Activated CD8-positive, alpha-beta memory T cell treated with anti-CD3 and anti-CD28 coated beads, Interleukin-2, amount 10 ng/mL, durations not matched to agents 7 days and 5 days (primary cell): ENCODE measurements at places on chromosomes 2 and 18. TPM values are rescaled to one million over a fixed set of nuclear protein-coding genes. Genes with fewer than 3 reads are reported as not detected.

DNA sequence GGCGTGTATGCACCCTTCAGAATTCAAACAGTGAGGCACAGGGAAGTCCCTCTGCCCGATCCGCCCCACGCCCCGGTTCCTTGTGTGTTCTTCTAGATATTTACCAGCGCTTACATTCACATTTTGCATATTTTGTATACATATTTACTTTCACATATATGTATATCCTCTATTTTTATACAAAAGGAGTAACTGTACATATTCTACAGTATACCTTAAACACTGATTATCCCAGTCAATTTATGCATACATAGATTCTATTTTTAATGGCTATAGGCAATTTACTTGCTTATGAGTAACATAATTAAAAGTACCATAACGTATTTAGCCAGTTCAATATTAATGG is 307 bp upstream of the DUSP11 start:
- H3K27me3 ChIP-seq = no peaks in the 10 kb centered on the region
- peaks cover 20% of the 10 kb centered on the region for H3K36me3 ChIP-seq
- H3K4me1 ChIP-seq = peaks cover 23% of the 10 kb centered on the region

CLEC4F gene
- not detected for total RNA-seq

- no peaks in the 10 kb centered on the region for H3K36me3 ChIP-seq
- no peak overlapping the region for H3K27ac ChIP-seq
- no peak for DNase-seq
- H3K4me1 ChIP-seq = peaks cover 2% of the 10 kb centered on the region
- peaks cover 5% of the 10 kb centered on the region for H3K27me3 ChIP-seq
Measured at GRCh38 chr2:60152226-60152833, 401.1 kb downstream of the BCL11A start.

DNA sequence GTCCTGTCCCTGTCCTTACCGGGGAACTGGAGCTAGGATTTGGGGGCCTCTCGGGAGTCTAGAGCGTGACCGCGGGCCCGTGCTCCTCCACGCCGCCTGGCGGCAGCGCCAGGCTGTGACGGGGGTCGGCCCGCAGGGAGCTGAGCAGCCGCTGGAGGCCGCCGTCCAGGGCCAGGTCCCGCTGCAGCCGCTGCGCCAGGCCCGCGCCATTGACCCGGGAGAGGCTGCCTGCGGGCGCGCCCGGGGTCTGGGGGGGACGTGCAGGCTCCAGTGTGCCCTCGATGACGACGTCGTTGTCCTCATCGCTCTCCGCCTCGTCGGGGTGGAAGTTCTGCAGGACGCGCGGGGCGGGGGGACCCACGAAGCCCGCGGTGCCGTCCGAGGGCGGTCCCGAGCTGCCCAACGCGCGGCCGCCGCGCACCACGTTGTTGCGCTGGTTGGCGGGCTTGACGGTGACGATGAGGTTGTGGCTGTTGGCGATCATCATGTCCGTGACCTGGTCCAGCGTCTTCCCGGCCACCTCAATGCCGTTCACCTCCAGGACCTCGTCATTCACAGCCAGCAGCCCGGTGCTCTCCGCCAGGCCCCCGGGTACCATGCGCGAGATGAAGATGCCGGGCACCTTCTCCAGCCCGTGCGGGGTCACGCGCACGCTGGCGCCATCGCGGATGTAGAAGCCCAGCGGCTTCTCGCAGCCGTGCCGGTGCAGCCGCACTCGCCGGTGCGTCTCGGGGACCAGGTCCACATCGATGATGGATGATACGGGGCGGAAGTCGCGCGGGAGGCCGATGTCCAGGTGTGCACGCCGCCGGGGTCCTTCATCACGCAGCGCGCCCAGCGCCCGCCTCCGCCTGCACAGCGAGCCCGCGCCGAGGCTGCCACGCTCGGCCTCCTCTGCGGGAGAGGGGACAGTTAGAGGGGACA is 50.9 kb downstream of the ADNP2 start:
- H3K4me1 ChIP-seq = peaks cover 2% of the 10 kb centered on the region
- H3K27me3 ChIP-seq = peaks cover 11% of the 10 kb centered on the region
- H3K27ac ChIP-seq = no peak overlapping the region
- H3K4me3 ChIP-seq = no peak overlapping the region

DNA sequence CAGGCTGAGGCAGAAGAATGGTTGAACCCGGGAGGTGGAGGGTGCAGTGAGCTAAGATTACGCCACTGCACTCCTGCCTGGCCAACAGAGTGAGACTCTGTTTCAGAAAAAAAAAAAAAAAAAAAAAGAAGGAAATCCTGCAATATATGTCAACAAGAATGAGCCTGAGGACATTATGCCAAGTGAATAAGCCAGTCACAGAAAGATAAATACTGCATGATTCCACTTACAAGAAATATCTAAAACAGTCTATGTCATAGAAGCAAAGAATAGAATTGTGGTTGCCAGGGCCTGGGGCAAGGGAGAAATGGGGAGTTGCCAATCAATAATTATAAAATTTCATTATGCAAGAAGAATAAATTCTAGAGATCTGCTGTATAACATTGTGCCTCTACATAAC is 425.8 kb downstream of the NRXN1 start:
- no peak overlapping the region for H3K4me3 ChIP-seq
- no peaks in the 10 kb centered on the region for H3K4me1 ChIP-seq

GRCh38 chr2:214079032-214079431 is 331.8 kb upstream of the VWC2L start:
- no peaks in the 10 kb centered on the region for H3K4me1 ChIP-seq
- no peak for DNase-seq
- H3K27ac ChIP-seq = no peak overlapping the region
- no peaks in the 10 kb centered on the region for H3K27me3 ChIP-seq
- no peaks in the 10 kb centered on the region for H3K36me3 ChIP-seq
- no peak overlapping the region for H3K4me3 ChIP-seq

CGREF1 gene
- total RNA-seq = 2.5 TPM

DNA sequence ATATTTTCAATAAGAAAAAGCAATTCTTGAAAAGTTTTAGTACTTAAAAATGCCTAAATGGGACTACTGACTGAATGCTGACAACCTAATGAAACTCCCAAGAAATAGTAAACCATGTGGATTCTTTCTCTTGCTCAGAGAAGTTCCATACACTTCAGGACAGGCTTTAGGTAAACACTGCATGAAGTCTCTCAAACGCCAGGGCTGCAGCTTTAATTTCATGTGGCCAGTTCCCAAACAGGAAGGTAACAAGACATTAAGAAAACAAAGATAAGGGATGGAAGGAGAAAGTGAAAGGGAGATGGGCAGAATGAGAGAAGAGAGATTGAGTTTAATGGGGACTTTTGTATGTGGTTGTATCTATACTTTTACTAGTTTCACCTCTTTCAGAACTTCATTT is 734.7 kb upstream of the PKDCC start:
- no peak overlapping the region for H3K4me3 ChIP-seq
- no peak for DNase-seq
- no peaks in the 10 kb centered on the region for H3K27me3 ChIP-seq
- no peaks in the 10 kb centered on the region for H3K4me1 ChIP-seq
- H3K27ac ChIP-seq = no peak overlapping the region

OSBPL1A gene
- 0.68 TPM for total RNA-seq

DNA sequence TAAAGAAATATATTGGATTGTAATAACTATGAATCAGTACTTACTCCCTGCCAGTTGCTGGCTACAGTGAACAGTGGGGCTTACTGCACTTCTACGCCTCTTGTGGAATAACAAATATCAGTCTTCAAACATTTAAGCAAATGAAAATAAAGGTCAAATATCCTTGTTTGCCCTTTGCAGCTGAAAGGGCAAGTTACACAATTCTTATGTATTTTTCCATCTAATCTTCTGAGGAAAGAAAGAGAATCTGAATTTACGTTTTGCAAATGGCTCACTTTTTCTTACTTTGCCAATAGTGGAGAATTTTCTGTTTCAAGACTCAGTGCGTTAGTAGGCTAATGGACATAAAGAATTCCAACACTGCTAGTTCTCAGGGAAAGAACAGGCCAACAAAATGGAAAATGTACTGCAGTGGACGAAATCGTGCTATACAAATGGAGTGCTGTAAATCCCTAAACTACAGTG is 157.2 kb upstream of the TMEM200C start:
- H3K36me3 ChIP-seq = no peaks in the 10 kb centered on the region
- H3K27me3 ChIP-seq = no peaks in the 10 kb centered on the region
- no peak for DNase-seq
- H3K27ac ChIP-seq = no peak overlapping the region
- no peak overlapping the region for H3K4me3 ChIP-seq
- no peaks in the 10 kb centered on the region for H3K4me1 ChIP-seq

ADRA2B gene
- 0.09 TPM for total RNA-seq

TBR1 gene
- total RNA-seq = not detected

- no peak for DNase-seq
- peaks cover 3% of the 10 kb centered on the region for H3K4me1 ChIP-seq
- H3K4me3 ChIP-seq = no peak overlapping the region
- peaks cover 9% of the 10 kb centered on the region for H3K27me3 ChIP-seq
- no peaks in the 10 kb centered on the region for H3K36me3 ChIP-seq
Measured at GRCh38 chr2:104932243-104932642, 78.3 kb downstream of the POU3F3 start.

DNA sequence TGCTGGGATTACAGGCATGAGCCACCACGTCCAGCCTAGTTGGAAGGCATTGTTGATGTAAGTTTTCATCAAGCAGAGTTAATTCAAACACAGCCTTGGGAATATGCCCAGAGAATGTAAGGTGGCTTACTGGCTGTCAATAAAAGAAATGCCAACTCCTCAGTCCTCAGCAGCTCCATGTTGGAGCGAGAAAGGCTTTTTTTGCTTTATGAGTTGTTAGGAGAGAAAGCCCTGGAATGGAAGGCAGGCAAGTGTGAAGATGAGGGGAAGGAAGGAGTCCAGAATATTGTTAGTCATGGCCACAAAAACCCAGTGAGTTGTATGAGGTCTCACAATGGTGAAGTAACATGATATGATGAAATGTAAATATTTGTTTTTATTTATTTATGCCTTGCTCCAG is 57.1 kb downstream of the MAP4K4 start:
- DNase-seq = no peak
- H3K4me3 ChIP-seq = no peak overlapping the region
- H3K27ac ChIP-seq = no peak overlapping the region

- H3K4me3 ChIP-seq = peak overlapping the region; percentile 29
- DNase-seq = peak; percentile 77
- H3K36me3 ChIP-seq = peaks cover 36% of the 10 kb centered on the region
- peak overlapping the region; percentile 85 for H3K27ac ChIP-seq
- H3K27me3 ChIP-seq = no peaks in the 10 kb centered on the region
- H3K4me1 ChIP-seq = peaks cover 56% of the 10 kb centered on the region
Measured at GRCh38 chr2:181275643-181276070, 181.5 kb upstream of the ITGA4 start.

- no peak overlapping the region for H3K27ac ChIP-seq
- DNase-seq = no peak
- no peak overlapping the region for H3K4me3 ChIP-seq
- H3K36me3 ChIP-seq = peaks cover 14% of the 10 kb centered on the region
- H3K27me3 ChIP-seq = no peaks in the 10 kb centered on the region
- no peaks in the 10 kb centered on the region for H3K4me1 ChIP-seq
Measured at GRCh38 chr2:9905413-9905812, 46.1 kb upstream of the GRHL1 start.

HAAO gene
- total RNA-seq = not detected

NXPH2 gene
- not detected for total RNA-seq

STARD6 gene
- 0.61 TPM for total RNA-seq

TUBA3E gene
- not detected for total RNA-seq
